Stimulated activated CD4-positive, alpha-beta T cell treated with anti-CD3 and anti-CD28 coated beads, Interleukin-1b, Interleukin-23, amount 100 ng/mL, for 24 hours (primary cell): ENCODE measurements at places on chromosomes 5 and 9.

- no peak for DNase-seq
Measured at GRCh38 chr5:14353726-14354474, 210.8 kb downstream of the TRIO start.

- DNase-seq: no peak
Measured at GRCh38 chr9:98850851-98851729, 43.6 kb downstream of the GALNT12 start.

DNA sequence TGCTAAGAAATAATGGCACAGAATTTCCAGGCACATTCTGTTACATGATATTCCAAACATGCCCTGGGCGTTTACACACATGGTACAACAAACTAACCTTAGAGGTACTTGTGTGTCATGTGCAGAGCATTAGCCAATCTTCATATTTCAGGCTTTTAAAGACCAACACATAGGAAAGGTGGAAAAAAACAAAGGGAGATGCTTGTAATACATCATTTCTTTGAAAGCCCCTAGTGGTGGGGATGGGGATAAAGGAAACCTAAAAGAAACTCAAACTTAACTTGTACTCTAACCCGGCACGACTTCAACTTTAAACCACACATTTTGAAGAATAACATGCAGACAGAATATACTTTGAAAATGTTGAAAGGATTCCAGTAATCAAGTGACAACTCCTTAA, 133.6 kb downstream of the PTPRD start:
- no peak for DNase-seq

- no peak for DNase-seq
Measured at GRCh38 chr9:132896264-132896663, 17.6 kb downstream of the SPACA9 start.

DNA sequence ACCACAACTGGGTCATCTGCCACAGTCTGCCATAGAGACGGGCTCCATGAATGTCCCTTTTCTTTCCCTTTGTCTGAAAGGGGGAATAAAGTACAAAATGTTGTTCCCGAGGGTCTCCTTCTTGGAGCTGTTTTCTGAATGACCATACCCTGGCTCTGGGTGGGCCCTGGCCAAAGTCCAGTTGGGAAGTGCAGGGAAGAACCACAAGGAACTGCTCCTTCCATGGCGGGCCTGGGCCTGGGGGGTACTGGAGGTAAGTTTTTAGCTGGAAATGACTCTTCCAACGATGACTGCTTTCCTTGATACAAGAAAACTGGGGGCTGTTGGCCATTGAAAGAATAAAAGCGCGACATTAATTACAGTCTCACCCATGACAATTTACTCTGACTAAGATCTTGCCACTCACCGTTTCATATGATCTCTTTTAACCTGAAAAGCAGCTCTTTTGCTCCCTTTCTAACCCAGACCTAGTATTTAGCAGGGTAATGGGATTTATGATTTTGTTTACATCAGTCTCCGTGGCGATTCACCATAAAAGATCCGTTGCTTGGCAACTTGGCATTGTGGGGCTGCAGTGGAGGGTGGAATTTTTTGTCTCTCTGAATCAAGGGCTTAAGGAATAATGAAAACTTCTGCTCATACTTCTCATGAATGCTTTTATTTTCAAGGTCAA, 89.2 kb upstream of the PTCH1 start:
- no peak for DNase-seq

DNA sequence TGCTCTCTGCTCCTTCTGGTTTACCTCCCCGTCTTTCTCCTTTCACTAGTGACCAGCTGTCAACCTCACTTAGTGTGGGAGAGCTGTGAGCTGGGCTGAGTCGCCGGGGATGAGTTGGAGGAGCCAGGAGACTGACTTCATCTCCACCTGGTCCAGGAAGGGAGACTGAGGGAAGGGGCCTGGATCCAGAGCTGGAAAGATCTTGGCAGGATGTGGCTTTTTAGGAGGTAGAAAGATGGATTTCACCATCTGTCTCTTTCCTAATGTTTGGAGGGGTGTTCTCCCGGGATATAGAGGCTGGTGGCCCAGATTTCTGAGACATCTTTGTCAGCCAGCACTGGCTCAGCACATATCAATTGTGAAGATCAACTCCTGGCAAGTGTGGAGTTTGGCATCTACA, 37.1 kb upstream of the TNC start:
- DNase-seq: no peak

GRCh38 chr5:96680759-96681470, 18.7 kb downstream of the CAST start:
- DNase-seq: no peak

- DNase-seq: no peak
Measured at GRCh38 chr5:53874409-53874808, 314.0 kb downstream of the NDUFS4 start.

DNA sequence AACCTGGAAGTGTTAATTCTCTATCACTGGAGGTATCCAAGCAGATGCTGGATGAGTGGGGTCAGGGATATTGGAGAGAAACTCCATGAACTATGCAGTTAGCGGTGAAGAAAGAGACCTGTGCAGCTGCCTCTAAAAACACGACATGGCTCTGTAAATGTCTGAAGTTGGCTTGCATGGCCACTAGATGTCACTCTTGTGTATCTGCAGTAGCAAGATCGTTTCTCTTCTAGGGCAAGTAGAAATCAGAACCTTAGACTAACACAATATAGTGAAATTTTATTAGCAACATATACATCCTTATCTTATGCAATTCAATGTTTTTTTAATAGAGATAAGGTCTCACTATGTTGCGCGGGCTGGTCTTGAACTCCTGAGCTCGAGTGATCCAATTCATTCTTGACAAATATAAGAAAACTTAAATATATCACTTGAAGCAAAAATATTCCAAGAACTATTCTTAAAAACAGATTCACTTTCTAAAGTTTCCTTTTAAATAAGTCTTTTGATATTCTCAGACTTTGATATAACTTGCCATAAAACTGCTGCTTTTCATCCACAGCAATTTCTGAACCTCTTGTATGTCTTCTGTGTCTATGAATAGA, 2.9 kb downstream of the OR2S2 start:
- peak; percentile 21 for DNase-seq

- DNase-seq: no peak
Measured at GRCh38 chr5:91219803-91220371, 163.2 kb downstream of the ARRDC3 start.

DNA sequence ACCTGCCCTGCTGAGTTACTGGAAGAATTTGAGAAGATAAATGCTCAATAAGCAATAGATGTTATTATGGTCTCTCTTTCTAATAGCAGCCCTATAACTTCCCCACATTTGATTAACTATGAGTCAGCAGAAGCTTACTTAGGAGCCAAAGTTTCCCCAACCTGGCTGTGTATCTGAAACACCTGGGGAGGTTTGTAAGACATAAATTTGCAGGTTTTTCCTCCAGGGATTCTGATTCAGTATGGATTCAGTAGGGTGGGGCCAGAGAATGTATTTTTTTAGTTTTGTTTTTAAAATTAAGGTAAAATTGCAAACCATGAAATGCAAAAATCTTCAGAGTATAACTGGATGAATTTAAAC, 44.9 kb upstream of the GNPDA1 start:
- DNase-seq: no peak

- no peak for DNase-seq
Measured at GRCh38 chr5:137648361-137648760, 87.5 kb downstream of the KLHL3 start.

DNA sequence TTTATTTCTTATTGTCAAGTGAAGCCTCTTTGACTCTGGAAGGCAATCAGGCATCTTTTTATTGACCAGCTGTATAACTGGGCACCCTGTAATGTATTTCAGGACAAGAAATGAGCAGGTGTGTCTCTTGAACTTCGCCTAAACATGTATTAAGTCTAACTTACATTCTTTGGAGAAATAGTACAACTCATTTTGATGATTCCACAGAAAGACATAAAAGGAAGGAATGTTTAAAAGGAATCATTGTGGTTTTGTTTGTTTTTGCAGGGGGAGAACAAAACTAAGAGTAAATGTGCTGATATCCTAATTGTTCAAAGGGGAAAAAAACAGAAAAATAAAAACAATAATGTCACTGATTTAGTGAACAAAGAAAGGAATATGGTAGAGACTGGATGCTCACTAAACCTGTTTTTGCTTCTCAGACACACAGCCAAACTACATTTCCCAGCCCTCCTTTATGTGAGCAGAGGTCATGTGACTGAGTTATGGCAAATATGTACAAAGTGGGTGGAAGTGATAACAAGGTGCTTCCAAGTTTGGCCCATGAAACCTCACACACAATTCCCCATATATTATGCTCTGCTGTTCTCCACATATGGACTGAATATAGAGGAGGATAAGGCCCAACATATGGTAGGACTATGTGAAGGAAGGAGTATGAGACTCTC, 150.6 kb upstream of the ACOT12 start:
- no peak for DNase-seq

- DNase-seq: no peak
Measured at GRCh38 chr9:110886832-110887231, 151.4 kb downstream of the LPAR1 start.

GRCh38 chr9:106502930-106503329, 360.0 kb upstream of the ZNF462 start:
- DNase-seq: no peak

- peak; percentile 61 for DNase-seq
Measured at GRCh38 chr9:6007770-6008168, 7.7 kb downstream of the RANBP6 start.

DNA sequence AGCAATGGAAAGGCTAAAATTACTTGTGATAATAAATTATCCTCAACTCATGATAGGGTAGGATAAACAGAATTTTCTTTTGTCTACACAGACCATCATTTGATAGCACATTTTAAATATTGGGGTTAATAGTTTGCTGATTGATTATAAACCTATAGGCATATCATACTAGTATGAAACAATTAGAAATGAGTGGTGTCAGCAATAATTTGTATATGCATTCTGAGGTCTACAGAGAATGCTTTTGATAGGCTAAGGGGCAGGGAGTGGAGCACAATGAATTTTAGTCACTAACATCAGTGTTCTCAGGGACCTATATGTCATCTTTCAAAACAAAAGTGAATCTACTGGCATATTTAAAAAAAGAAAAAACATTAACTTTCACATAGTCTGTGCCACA, 27.8 kb upstream of the NADK2 start:
- no peak for DNase-seq

DNA sequence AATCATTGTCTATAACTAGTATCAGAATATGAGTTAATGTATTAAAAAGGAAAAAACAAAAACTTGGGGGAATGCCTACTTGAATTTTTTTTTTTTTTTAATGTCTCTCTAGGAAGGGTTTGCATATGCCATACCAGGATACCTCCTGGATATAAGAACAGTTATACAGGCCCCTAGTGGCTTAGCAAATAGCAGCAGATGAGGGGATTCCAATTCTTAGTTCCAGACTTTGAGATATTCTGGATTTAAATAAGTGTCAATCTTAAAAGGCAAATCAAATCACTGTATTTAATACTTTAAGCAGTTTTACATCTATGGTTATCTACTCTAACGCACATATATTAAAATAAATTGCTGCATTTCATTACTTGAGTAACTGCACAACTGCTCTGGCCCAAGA, 1055.5 kb upstream of the DMAC1 start:
- DNase-seq: no peak

DNA sequence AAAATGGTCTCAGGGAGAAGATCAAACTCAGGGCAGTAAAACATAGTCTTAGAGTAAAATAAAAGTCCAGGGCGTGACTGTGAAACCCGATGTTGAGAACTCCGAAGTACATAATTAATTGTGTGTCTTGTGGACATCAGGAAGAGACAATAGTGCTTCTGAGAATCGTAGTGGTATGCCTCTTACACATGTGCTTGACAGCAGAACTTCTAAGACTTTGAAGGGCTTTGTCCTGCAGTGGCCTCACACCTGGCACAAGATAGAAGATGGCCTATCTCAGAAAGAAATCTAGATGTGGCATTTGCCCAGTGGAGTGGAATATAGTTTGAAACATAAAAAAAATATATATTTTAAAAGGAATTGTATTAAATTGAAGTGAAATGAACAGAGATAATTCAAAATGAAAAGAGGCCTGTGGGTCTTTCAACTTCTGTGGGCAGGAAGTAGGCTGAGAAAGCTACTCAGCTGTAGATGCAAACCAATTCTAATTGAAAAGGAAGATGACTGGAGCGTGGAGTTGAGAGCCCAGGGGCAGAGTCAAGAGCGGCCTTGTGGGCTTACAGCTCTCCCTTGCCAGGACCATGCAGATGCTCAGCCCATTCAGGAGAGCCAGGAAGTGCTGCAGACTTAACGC, 468.4 kb downstream of the KDM4C start:
- DNase-seq: no peak

GRCh38 chr9:138072897-138073296, 195.3 kb downstream of the CACNA1B start:
- no peak for DNase-seq

GRCh38 chr5:137641148-137641547, 94.7 kb downstream of the KLHL3 start:
- no peak for DNase-seq

- no peak for DNase-seq
Measured at GRCh38 chr5:160180931-160181330, 48.4 kb upstream of the FABP6 start.

GRCh38 chr5:72619677-72620076, 112.5 kb upstream of the ZNF366 start:
- no peak for DNase-seq

GRCh38 chr9:37036776-37037502, 2.9 kb upstream of the PAX5 start:
- DNase-seq: no peak

DNA sequence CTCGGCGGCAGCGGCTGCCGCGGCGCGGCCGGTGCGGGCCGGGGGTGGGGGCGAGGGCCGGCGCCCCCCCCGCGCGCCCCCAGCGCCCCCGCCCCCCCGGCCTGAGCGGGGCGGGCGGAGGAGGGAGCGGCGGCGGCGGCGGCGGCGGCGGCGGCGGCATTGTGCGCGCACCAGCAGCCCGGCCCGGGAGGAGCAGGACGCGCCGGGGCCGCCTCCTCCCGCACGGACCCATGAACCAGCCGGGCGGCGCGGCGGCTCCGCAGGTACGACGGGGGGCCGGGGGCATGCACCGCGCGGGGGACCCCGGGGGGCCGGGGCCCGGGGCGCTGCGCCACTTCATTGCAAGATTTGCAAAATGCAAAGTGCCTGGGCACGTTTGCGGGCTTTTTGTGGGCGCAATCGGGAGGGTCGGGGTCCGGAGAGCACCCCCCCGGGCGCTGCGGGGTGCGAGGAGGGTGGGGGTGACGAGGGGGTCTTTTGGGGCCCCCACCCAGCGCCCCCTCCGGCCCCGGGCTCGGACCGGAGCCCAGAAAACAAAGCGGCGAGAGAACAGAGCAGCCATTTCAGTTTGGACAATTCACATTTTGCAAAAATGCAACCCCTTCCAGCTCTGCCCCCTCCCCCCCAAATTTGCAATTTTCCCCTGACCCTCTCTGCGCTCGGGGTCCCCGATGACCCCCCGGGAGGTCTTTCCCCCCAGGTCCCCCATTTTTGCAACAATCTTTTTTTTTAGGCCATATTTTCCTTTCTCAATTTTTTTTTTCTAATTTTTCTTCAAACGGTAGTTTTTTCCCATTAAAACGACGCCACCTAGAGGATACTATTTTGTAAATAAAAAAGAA, at the start of gene ZNF618:
TSS of gene ZNF618 (plus strand) at position 159 of the 842 bp plus-strand sequence. CDS start at position 231, 72 bp downstream.
- no peak for DNase-seq
